T-helper 2 cell (primary cell): ENCODE measurements at places on chromosomes 11 and 22.

DNA sequence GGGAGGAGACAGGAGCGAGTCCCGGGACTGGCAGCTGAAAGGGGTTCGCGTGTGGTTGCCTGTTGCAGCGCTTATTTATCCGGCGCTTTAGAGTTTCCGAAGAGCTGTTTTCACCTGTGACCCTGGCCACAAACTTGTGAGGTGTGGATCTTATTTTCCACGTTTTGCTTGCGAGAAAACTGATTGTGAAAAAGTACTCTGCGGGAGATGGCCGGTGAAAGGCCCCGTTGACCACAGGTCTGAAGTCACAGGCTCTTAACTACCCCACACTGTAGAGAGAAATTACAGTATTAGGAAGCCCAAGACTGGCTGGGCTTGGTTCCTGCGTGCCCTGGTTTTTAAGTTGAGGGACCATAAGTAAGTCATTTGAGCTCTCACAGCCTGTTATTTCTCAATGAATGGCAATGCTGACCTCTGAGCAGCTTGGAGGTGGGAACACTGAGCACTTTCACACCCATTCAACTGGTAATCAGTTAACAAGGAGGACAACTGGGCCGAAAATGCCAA lies 379 bp upstream of the RAB38 start:
- no peak for DNase-seq

GRCh38 chr11:43576803-43577521 lies 103.6 kb upstream of the HSD17B12 start:
- DNase-seq, result no peak

- DNase-seq, result peak; percentile 35
Observed at GRCh38 chr22:19971276-19972124, 29.9 kb upstream of the TXNRD2 start.

DNA sequence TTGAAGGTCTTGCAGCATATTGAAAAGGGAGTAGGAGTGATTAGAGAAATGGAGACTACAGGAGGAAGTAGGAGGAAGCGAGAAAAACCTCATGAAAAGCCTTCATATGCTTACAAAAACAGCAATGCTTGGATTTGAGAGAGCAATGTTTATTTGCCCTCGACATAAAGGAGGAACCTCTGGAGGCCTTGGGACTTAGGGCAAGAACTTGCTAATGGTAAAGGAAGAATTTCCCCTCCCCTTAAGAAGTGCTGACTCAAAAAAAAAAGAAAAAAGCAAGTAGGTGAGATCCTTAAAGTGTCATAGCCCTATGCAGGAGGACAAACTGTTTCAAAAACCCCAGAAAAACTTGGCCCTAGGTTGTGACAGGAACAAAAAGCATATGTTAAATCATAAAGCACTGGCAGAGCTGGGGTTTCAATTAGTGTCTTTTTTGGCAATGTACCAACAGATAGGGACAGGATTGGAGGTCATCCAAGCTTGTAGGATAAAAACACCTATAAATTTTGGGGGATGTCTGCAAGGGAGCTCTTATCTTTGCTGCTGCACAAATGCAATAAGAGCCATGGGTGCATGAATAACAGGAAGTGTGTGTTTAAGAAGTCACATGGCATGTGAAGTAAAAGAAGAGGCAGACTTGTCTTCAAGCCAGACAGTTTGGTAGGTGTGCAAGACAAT lies 4.9 kb downstream of the GLYAT start:
- DNase-seq, result peak; percentile 1

GRCh38 chr22:32904044-32904443 lies 102.5 kb downstream of the TIMP3 start:
- DNase-seq, result no peak

- DNase-seq, result no peak
Observed at GRCh38 chr11:7603031-7603781, 70.1 kb downstream of the CYB5R2 start.

- no peak for DNase-seq
Observed at GRCh38 chr22:41840216-41840615, 7.3 kb downstream of the SREBF2 start.

- DNase-seq, result no peak
Observed at GRCh38 chr11:96367342-96367741, 22.4 kb downstream of the CCDC82 start.

GRCh38 chr22:17807578-17808410 lies 33.5 kb upstream of the BID start:
- DNase-seq, result no peak

GRCh38 chr11:12090061-12090591 lies 20.3 kb upstream of the MICAL2 start:
- DNase-seq, result no peak

DNA sequence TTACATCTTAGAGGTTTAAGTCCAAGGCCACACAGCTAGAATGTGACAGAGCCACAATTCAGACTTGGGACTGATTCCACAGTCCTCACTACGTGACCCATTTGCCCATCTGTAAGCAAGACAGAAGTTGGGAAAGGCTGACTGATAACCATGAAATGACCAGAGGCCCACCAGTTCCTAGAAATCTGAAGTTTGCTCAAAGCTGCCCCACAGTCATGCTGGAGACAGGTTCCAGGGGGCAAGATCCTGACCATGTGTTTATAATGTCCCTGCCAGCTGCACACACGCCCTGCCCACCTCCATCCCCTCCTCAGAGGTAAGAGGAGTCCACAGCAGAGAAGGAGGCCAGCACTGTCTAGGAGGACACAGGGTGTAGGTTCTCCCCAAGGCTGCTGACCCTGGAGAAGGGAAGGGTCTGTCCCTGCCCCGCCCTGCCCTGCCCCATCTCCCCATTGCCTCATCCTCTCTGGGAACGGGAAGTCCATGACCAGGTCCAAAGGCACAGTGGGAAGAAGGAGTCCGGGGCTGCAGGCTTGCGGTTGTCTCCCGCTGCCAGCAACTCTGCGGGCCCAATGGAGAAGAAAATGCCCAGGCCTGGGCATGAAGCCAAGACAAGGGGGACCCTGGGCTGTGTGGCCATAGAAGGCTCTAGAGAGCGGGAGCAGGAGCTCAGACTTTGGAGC lies 11.9 kb upstream of the OAF start:
- no peak for DNase-seq

GRCh38 chr22:31556627-31557203 lies 60.4 kb downstream of the SFI1 start:
- DNase-seq, result no peak

DNA sequence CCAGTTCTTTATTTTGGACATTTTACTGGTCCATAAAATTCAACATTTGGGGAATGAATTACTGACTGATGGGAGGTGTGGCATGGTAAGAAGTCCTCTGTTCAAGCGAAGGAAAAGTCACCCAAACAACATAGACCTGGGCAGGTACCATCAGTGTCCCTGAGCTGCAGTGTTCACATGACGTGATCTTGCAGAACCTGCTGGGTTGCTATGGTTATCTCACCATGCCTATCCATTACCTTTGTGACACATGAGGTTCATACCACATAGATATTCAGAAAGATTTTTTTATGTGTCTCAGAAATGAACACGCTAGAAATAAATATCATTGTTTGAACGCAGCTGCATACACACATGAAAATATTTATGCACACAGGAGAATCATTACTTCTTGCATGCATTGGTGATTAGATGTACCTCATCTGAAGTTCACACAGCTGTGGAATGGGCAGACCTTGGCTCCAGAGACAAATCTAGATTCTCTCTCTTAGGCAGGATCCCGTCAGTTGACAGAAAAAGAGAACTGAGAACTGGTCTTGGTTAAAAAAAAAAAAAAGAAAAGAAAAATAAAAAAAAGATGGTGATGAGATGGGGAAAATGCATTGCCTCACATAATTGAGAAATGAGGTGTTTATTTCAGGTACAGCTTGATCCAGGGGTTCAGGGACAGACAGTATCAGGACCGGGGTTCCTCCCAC lies 21.4 kb upstream of the RCN1 start:
- no peak for DNase-seq

DNA sequence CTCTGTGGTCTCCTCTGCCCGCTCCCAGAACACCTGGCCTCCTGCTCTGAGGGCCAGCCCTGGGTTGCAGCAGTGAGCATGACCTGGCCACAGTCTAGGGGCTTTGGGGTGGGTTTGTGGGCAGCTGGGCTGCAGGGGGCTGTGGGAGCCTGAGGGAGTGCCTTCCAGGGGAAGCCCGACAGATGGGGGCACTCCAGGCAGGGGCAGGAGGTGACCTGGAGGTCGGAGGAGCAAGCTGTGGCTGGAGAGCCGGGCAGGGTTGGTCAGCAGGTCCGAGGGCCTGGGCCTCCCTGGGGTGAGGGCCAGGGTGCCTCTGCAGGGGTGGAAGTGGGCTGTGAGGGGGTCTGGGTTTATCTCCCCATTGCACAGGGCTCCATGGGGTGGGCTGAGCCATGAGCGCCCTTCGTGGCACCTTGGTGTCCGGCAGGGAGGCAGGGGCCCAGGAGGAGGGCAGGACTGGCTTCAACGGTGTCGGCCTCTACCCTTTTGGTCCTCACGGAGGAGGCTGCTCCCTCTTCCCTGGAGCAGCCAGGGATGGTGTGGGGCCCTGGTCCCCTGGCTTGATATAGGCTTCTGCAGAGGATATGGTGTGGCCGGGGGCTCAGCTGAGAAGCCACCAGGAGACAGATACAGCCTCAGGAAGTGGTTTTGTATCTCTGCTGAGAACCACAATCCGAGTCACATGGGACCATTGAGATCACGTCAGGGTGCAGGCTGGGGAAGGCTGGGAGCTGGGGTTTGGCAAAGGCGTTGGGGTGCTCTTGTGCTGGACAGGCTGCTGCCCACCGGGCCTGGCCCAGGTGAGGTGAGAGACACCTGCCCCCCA lies 22.3 kb downstream of the KCNQ1 start:
- no peak for DNase-seq
